Ammon's horn (tissue), 1 donor: ENCODE measurements at places on chromosomes 2 and 18.
A peak's percentile ranks its signal among the peaks of the same experiment; 100 is the strongest.

GRCh38 chr2:26414311-26414710 is 12.6 kb downstream of the DRC1 start:
- DNase-seq, result peak; percentile 16

DNA sequence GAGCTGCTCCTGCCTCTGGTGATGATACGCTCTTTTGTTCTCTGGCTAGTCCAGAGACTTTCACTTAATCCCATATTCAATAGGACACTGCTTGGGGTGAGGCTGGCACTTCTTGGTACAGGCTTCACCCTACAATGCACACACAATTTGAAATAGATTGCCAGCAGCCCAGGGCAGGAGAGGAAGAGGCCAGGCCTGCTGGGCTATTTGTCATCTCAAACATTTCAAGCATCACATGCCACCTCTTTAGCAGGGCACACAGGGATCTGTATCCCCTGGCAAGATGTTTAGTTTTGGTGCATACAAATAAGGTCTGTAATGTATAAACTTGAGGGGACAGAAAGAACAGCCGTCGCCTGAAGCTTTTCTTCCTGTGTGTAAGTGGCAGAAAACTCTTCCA is 120.4 kb downstream of the CHST9 start:
- DNase-seq, result no peak

GRCh38 chr2:233012301-233012971 is 620 bp downstream of the NGEF start:
- DNase-seq, result no peak

- no peak for DNase-seq
These were observed 37.2 kb downstream of the MBOAT2 start for GRCh38 chr2:8966123-8966908.

DNA sequence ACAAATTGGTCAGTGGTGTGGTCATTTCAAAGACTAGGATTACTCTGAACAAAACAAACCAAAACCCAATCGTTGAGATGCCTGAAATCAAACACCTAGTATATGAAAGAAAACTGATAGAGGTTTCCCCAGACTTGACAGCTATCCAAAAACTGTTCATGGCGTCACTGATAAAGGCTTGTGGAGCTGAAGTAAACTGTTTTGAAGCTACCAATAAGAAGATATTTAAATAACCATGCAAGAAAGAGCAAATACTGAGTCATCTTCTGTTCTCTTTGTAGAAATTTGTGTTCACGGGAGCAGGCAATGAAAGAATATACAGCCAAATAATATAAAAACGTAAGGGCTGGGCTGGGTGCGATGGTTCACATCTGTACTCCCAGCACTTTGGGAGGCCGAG is 7.5 kb upstream of the COLEC11 start:
- no peak for DNase-seq

- DNase-seq, result no peak
These were observed 321.4 kb upstream of the ACVR2A start for GRCh38 chr2:147523415-147523814.

GRCh38 chr2:162537651-162538050 is 193.7 kb downstream of the GCA start:
- DNase-seq, result no peak

GRCh38 chr2:234134496-234134895 is 84.0 kb downstream of the SPP2 start:
- no peak for DNase-seq

GRCh38 chr2:110995911-110996310 is 124.8 kb upstream of the BCL2L11 start:
- DNase-seq, result no peak

DNA sequence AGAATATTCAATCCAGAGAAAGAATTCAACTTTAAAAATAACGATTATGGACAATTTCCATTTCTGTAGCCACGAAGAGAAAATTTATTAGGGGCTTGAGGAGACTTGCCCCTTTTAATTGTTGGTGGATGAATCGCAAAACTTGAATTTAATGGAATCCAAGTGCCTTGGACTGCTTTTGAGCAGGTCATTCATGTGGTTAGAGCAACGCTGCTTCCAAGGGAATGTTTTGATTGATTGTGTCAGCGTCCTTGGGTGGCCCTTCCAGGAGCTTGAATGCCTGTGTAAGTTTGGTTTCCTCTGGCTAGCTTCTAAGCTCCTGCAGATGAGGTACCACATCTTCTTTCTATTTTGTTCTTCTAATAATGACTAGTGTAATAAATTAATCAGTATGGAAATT is 213.4 kb downstream of the LTBP1 start:
- DNase-seq, result no peak

DNA sequence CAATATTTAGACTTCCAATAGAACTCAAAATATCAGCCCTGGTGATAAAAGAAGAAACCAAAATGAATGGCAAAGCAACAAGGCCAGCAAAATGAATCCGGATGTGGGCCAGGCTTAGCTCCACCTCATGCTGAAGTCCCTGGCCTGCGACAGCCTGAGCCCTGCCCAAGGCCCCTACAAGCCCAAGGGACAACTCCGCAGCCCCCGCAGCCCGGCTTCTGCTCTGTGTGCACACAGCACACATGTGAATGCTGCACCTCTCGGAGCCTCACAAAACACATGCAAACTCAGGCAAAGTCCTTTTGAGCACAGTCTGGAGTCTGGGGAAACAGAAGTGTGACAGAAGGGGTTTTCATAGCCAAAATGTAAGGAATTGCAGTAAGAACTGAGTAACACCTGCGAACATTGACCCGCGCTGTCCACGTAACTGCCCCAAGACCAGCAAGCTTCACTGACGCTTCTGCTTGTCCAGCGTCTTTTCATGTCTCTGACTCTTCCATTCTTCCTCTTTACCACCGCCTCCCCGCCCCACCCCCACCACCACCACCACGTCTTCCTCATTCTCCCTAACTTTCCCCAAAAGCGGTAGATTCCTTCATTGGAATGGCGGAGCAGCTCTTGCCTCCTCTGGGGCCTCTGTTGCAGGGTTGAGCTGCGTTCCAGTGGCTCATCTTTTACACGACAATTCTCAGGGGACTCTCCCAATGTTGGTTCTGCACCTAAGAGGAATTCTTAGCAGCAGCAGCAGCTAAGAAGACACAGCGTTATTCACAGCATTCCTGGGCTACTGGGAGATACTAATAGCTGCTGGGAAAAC is 136.4 kb upstream of the COPS8 start:
- no peak for DNase-seq

DNA sequence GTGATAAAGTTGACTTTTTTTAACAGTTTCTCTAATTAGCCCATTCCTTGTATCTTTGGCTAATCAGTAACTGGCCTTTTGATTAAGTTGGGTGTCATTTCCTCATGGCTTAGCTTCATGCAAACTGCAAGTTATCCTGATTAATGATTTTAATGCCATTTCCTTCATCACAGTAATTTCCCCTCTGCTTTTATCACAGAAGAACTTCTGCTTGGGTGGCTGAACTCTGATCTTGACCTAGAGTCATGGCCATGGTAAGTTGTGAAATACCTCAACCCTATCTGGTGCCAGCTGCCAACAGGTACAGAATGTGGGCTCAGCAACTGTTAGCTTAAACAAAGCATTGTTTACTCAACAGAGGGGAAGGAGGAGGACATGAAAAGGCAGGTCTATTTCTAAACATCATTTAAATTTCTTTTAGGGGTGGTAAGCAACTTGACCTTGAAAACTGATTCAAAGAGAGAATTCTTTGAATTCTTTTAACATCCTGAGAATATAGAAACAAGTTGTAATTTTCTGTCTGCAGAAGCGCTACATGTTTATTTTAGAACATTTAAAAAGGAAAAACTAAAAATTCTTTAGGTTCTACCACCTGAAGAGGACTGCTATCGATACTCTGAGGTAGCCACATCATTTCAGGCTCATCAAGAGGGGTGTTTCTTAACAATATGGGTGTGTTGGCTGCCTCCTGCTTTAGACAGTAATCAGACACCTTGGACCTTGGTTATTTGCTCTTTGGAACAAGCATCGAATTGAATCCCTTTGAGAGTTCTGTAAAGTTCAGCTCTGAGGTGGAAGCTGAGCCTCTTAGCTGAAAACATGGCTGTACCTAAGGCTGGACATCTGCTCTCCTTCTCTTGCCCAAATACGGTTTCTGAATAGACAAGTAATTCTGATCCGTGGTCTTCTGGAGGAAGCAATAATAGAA is 39.7 kb downstream of the ANXA4 start:
- DNase-seq, result no peak

GRCh38 chr2:63818271-63818670 is 23.4 kb upstream of the UGP2 start:
- DNase-seq, result no peak

GRCh38 chr18:22210311-22210754 is 40.9 kb downstream of the GATA6 start:
- DNase-seq, result no peak

GRCh38 chr2:75098856-75099255 is 100.5 kb downstream of the TACR1 start:
- peak; percentile 7 for DNase-seq

DNA sequence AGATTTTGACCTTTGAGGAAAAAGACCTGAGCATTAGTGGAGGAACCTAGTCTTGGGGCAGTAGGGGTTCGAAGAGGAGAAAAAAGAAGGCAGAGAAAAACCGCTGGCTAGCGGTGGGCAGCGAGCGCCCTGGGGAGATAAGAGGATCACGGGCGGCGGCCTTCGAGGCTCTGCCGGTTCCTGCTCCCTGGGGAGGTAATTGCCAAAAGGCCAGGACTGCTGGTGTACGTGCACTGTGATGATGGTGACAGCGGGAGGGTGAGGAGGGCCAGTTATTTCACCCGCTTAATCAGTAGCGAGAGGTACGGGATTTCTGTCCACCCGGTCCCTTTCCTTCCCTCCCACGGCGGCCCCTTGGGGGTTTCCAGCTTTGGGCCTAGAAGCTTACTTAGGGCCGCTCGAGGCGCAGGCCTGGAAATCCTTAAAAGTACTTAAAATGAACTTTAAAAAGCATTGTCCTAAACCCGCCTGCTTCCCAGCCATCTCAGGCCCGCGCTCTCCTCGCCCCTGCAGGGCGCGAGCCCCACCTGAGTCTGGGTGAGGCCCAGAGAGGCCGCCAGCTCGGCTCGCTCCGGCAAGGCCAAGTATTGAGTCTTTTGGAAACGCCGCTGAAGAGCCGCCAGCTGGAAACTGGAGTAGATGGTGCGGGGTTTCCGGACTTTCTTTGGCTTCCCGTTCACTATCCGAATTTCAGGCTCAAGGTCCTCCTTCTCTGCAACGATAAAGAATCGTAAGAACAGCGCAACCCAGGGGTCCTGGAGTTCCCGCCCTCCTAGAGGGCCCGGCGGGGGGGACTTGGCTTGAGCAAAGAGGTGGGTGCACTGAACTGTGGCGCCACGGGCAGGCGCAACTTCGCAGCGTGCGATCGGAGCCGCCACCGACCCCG is 1.5 kb downstream of the DLX2 start:
- DNase-seq, result no peak

GRCh38 chr2:242041816-242042215 is 172.3 kb downstream of the RTP5 start:
- DNase-seq, result no peak

DNA sequence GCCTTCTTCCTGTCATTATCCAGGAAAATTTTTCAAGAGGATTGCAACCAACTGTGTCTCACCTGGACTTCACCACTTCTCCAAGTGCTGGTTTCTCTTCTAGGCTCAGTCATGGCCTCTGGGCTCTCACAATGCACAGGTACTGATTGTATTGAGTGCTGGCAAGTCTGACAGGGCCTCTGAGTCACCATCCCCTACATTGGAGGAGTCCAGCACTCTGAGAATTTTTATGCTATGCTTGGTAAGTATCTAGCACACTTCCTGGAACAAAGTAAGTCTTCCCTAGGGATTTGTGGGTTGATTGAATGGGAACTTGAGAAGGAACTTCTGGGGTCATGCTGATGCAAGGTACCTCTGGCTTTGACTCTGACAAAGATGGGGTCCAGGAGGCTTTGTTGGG is 147.2 kb upstream of the CELF4 start:
- DNase-seq, result no peak

GRCh38 chr18:58858591-58859468 is 5.8 kb upstream of the ZNF532 start:
- DNase-seq, result no peak

DNA sequence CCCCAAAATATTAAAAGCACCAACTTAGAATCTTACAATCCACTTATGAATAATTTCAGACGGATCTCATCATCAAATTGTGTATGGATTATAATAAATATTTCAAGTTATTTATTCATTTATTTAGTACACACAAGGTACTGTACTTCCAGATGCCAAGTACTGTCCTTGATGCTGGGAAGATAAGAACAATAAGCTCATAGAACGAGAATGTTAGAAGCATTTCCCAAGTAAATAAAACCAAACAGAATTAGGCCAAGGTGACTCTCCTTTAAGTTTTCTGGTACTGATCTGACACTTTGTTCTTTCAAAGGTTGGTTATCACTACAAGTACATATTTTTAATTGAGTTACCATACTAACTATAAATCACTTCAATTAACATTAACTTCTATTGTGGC is 416.1 kb upstream of the ETAA1 start:
- no peak for DNase-seq

DNA sequence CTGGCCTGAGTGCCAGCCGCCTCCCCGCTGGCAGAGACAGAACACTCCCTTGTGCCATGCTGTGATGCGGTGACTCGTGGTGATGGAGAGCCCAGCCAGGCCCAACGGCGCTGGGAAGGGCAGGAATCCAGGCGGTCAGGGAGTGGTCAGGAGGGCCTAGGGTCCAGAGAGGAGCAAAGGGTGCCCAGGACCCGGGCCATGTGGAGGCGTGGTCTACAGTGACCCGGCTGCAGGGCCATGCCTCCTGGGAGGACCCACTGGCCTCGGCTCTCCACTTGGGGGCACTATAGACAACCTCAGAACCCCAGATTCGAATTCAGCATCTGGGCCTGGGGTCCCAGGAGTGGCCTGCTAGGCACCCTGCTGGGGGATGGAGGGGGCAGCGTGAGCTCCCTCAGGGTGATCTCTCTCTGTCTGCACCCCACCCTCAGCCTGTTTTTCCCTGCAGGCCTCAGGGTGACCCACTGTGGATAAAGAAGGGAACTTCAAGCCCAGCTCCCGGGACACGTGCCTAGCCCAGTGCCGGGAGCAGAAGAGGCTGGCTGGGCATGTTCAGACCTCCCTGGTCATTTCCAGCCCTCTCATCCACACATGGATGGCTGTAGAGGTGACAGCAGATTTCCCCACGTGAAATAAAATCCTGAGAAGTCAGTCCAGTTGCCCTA is 13.0 kb downstream of the AMER3 start:
- no peak for DNase-seq
